ENCODE measurements at places on chromosomes 7 and 10. TPM values are rescaled to one million over a fixed set of nuclear protein-coding genes. Genes with fewer than 3 reads are reported as not detected.

- no peak for DNase-seq
Observed at GRCh38 chr10:633279-634245, 55.9 kb downstream of the DIP2C start.

FKBP6 gene
- total RNA-seq: not detected

EVX1 gene
- total RNA-seq: not detected

- DNase-seq: no peak
Observed at GRCh38 chr7:103698064-103698463, 252.1 kb upstream of the SLC26A5 start.

CYTH3 gene
- 11.1 TPM for total RNA-seq

- DNase-seq: no peak
Observed at GRCh38 chr7:71311576-71311975, 179.6 kb downstream of the GALNT17 start.

DNA sequence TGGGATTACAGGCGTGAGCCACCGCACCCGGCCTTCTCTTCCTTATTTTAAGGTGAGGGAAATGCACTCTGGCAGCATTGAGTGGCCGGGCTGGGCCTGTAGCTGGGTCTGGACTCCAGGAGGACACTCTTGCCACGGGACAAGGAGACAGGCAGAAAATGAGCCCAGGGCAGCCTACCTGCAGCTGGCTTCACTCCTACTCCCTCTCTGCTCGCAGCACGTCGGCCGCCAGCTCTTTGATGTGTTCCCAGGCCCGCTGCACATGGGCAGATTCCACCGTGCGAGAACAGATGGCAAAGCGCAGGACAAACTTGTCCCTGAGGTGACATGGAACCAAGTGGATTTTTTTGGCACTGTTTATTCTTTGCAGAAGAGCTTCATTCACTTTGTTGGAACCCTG lies 12.9 kb upstream of the FIGNL1 start:
- DNase-seq: no peak

TMEM72 gene
- total RNA-seq: not detected

GRCh38 chr7:119931230-119931824 lies 341.6 kb upstream of the KCND2 start:
- no peak for DNase-seq

- DNase-seq: no peak
Observed at GRCh38 chr7:139011373-139011772, 24.5 kb downstream of the ZC3HAV1L start.

FFAR4 gene
- total RNA-seq: not detected

OGA gene
- total RNA-seq: 43.8 TPM

PON3 gene
- not detected for total RNA-seq

CRYGN gene
- total RNA-seq: not detected

ANKRD16 gene
- total RNA-seq: 3.5 TPM

CABCOCO1 gene
- not detected for total RNA-seq

- DNase-seq: no peak
Observed at GRCh38 chr10:64115471-64115870, 594.3 kb downstream of the REEP3 start.

DNA sequence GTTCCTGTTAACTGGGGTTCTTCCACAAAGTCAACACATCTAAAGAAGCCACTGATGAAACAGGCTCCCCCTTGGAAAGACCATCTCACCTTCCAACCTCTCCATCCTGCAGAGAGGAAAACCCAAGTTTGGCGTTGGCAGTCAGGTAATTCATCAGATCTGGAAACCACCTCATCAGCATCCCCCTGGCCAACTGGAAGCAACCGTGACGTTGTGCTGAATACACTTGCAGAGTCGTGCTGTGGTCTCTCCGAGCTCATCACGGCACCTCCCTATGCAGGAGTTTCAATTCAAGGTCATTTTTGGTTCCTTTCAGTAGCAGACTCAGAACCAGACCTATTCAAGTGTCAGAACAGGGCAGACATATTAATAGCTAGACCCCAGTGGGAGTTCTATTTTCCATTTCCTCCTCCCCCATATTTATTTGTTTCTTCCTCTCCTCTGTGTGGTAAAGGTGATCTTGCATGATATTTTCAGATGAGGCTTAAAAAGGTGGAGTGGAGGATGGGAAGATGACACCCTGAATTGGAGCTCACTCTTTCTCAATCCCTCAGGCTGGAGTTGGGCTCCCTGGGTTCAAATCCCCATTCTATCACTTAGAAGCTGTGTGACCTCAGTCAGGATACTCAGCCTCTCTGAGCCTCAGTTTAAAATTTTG lies 149.1 kb upstream of the ADO start:
- no peak for DNase-seq

- DNase-seq: no peak
Observed at GRCh38 chr10:14621037-14621436, 153.7 kb downstream of the FAM107B start.

DNA sequence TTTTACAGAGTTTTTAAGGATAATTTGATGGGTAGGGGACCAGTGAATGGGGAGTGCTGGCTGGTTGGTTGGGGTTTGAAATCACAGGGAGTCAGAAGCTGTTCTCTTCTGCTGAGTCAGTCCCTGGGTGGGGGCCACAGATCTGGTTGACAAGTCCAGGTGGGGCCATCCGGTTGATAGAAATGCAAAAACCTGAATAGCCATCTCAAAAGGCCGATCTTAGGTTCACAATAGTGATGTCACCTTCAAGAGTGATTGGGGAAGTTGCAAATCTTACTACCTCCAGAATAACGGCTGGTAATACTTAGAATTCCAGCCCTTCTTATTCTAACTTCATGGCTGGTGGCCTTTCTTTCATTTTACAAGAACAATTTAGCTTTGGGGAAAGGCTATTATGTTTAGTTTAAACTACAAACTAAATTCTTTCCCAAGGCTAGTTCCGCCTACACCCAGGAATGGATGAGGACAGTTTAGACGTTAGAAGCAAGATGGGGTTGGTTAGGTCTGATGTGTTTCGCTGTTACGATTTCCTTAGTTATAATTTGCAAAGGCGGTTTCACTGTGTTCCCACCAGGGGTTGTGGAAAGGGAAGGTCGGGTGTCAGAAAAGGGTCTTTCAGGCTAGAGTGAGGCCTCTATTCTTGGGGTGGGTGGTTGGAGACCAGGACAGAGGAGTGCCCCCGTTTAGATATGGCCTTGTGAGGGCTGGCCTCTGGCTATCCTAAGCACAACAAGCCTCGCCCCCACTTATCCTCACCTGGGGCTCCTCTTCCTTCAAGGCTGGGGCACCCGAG lies 27.4 kb downstream of the IFT22 start:
- no peak for DNase-seq

TASOR2 gene
- total RNA-seq: 53.6 TPM

HOGA1 gene
- total RNA-seq: under 0.01 TPM

WDFY4 gene
- 0.87 TPM for total RNA-seq

DNA sequence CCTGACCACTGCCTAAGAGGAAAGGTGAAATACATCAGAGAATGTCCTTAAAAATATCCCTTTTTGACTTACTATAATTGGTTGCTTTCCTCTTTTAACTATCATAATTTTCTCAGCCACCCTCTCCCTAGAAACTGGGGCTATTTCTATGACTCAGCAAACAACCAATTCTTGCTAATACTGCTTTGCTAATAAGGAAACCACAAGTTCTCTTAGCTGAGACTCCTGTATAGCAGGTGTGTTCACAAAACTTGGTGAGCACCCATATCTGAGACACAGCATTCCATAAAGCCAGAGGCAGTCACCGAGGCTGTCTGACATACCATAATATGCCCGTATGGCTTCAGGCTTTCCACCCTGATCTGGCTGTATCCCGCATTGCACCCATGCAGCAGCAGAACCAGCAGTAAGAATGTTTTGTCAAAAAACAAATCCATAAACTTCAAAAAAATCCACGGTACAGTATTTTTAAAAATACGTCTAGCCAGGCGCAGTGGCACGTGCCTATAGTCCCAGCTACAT lies 191.7 kb upstream of the C7orf33 start:
- no peak for DNase-seq

DNA sequence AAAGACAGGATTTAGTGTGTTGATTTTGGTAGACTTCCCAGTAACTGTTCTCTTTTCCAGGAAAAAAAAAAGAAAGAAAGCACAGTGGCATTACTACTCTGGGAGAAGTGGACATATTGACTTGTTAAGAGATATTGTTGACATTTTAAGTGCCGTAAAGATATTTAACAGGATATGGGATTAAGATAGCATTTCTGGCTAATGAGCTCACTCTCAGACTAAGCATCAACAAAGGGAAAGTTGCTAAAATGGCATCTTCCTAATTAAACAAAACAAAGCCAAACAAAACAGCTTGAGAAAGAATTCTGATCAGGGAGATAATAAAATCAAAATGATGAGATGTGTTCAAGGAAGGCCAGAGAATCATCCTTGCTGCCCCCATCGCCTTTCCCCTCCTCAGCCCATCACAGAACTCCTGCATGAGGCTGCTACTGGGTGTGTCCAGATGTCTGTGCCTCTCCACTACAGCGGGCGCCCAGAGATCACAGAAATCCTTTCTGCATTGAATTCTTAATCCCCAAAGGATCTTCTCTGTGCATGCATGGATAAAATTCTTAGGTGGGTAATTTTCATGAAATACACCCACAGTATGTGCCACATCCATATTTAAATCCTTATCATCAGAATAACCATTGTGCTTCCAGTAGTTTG lies 270.5 kb downstream of the POU6F2 start:
- DNase-seq: no peak

DNA sequence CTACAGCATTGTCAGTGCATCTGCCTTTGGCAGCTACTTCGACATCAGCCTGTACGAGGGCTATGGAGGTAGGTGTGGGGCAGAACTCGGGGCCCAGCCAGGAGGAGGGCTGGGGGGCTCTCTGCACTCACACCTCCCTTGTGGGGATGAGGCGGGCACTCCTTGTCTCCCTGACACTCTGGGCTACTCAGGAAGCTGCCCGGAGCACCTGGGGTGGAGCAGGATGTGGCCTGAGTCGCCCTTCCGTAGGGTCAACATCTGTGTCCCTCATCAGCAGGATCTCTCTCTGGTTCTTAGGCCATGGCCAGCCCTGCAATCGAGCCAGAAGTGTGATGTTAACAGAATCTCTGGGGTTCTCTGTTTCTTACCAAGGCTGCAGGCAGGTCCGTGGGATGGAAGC lies 40.2 kb downstream of the C10orf105 start:
- DNase-seq: no peak

DNA sequence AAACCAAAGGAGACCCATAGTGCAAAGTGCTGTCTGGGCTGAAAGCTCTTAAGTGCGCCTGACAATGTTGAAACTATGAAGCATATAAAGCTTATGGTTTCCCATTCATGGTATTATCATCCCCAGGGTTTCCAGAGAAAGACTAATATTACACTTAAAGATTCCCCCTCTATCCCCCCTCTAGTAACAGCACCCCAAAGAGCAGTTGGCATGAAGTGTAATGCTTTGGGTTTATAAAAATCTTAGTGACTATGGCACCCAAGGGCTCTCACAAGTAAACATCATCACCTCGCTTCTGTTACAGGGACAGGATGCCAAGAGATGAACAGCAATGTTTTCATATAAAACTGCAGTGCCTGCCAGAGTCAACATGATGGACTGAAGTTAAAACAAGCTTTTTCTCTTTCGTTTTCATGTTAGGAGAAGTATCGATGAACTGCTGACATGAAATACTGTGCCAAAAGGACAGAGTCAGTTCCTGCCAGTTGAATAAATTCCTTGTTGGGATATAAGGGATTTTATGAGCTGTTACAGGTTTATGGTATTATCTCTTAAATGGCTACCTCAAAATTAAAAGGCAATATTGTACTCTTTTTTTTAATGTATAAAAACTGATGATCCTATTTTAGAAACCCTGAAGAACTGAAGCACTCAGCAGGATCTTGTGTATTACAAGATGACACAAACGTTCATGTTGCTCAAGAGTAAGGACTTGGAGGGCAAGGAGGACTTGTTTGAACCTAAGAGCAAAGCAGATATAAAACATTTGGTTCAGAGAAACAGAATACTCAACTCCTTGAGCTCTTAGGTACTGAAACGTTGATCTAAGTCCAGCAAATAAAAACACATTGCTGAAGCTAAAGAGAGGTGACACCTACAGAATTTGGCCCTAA lies 203.7 kb upstream of the IMMP2L start:
- DNase-seq: peak; percentile 92

DNA sequence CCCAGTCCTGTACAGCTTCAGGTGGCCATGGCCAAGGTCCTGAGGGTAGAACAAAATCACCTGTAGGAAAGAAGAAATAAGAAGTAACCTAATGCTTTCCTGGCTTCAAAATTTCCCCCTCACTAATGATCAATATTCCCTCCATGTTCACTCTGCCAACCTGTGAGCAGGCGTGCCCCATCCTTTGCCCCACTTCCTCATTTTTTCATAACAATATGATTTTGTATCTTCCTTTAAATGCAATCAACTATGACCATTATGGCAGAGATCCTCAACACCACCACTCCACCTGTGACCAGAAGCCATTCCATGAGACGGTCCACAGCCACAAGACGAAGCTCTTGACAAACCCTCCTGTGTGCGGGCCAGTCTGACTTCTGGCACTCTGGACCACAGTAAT lies 7.0 kb downstream of the MSS51 start:
- DNase-seq: no peak

DNA sequence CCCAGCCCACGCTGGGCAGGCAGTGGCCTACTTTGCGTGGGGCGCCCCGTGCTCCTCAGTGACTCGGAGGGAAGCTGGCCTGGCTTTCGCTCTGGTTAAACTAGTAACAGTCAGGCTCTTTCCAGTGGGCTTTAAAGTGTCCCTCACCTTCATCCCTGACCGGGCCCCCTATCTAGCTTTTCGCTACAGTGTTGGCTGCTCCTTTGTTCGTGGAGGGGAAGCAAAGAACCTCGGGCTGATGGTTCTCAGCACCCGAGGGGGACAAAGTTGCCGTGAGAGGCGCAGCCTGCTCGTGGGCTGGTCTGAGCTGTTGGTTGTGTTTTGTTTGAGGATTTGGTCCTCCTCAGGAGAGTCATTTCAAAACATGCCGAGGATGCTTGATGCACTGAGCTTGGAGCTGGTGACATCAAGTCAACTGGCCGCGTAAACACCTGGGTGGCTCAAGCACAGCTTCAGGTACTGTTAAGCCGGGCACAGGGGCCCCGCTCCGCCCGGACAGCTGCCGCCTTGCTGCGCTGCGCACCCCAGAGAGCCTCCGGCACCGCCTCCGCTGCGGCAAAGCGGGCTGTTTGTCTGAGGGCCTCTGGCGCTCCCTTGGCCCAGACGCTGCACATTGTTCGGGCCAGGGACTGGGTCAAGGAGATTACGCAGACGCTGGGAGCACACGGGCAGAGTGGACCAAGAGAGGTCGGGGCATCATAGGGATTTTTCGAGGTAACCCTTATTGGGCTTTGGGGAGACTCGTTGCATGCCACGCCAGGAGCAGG lies 1.6 kb downstream of the DLX6 start:
- DNase-seq: no peak

- no peak for DNase-seq
Observed at GRCh38 chr10:114274616-114275453, 35.8 kb downstream of the VWA2 start.

- DNase-seq: no peak
Observed at GRCh38 chr10:75606203-75606779, 174.9 kb downstream of the LRMDA start.

- DNase-seq: no peak
Observed at GRCh38 chr7:113071465-113071864, 15.2 kb downstream of the GPR85 start.

All from lung microvascular endothelial cell (primary cell).